ENCODE measurements at places on chromosomes 12 and 14.

DNA sequence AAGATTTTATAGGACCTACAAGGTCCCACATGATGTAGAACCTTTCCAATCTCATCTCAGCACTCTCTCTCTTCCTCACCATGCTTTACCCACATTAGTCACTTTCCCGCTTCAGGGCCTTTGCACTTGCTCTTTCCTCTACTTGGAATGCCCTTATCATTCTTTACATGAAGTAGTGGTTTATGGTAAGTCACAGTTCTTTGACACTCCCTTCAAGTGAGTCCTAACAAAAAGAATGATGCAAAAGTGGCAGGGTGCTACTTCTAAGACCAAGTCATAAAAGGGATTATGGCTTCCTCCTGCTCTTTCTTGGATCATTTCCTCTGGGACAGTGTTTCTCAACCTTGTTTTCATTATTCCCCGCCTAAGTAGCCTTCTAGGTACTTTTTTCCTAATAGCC lies 13.1 kb downstream of the TMBIM4 start:
- DNase-seq: no peak

DNA sequence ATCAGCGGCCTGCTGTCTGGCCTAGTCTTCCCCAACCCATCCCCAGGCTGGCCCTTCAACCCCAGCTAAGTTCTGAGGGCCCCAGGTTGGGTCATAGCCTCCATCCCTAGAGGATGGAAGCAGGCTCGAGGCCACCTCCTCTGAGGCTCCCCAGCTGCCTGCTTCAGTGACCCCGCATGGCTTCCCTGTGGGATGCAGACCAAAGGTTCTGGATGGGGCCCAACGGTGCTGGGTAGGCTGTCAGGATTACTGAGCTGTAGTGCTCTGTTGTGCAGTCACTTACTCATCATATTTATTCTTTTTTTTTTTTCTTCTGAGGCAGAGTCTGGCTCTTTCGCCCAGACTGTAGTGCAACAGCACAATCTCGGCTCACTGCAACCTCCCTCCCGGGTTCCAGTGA lies 92.0 kb downstream of the IRF2BPL start:
- no peak for DNase-seq

DNA sequence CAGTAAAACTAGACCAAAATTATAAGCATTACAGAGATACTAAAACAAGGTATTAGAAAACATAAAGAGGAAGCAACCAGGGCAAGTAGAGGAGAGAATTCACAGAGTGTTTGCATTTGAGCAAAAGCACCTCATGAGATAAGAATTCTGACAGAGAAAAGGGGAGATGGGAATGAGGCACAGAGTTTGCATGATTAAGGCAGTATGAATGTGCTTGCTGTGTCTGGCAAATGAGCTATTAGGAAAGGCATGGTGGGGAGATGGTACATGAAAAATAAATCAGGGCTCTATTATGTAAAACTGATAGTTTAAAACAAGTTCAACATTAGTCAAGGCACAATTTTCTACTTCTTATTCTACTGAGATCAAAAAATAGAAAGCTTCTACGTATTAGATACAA lies 23.1 kb downstream of the GARIN6 start:
- no peak for DNase-seq

GRCh38 chr12:59484575-59484974 lies 111.3 kb upstream of the SLC16A7 start:
- DNase-seq: no peak

- no peak for DNase-seq
Observed at GRCh38 chr14:99581374-99581773, 22.6 kb downstream of the CCDC85C start.

- DNase-seq: no peak
Observed at GRCh38 chr14:86193756-86194155, 663.8 kb downstream of the FLRT2 start.

DNA sequence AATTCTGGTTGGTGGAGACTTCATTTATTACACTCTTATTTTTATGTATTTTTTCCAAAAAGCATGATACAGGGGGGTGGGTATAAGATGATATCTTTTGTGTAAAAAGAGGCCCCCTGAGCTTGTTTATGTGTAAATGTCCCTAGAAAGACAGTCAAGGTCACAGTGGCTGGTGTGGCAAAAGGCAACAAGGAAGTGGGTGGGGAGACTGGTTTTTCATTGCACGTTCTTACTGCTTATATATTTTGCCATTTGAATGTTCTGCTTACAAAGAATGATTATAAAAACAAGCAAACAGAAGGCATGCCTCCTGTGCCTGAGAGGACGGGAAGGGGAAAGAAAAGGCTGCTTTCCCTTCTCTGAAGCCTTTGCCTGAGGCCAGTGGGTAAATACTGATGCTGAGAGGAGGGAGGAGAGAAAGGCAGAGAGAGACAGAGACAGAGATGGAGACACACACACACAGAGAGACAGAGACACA lies 24.1 kb upstream of the ADIPOR2 start:
- DNase-seq: no peak

GRCh38 chr14:30551460-30551859 lies 7.5 kb upstream of the G2E3 start:
- DNase-seq: no peak

GRCh38 chr12:57625261-57626032 lies 7.6 kb downstream of the B4GALNT1 start:
- DNase-seq: no peak

GRCh38 chr12:55965941-55966407 lies at the start of gene PMEL:
TSS of gene PMEL (minus strand) at chr12:55966042. CDS start at chr12:55966011, 31 bp downstream.
- no peak for DNase-seq

GRCh38 chr14:23538050-23538718 lies 13.4 kb downstream of the ZFHX2 start:
- no peak for DNase-seq

DNA sequence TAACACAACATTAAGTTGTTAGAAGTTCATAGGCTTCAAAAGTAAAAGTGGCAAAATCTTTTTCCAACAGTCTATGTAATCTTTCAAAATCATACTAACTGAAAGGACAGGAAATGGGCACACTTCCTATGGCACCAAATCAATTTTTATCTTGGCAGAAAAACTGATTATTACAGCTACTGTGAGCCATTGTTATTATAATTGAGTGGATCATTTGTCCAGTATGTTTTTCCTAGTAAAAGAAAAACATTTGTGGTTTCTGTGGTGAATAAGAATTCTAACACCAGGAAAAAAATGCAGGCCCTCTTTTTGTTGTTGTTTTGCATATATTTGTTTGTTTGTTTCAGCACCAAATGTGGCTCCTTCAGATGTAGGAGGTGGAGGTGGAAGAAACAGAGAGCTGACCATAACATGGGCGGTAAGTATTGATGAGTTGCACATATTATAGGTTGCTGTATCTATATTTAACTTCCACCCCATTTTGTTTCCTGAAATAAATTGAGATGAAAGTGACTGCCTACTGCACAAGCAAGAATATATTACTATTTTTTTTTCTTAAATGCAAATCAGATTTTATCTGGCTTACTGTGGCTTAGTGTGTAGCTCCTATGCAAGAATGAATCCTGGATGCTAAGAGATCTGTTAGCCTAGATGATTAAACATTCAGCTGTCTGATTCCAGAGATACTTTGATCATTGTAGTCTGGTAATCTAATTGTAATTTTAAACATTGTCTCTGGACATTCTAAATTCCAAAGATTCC lies 174.1 kb upstream of the PDZRN4 start:
- DNase-seq: no peak

- DNase-seq: no peak
Observed at GRCh38 chr14:34707722-34708121, 6.7 kb downstream of the CFL2 start.

DNA sequence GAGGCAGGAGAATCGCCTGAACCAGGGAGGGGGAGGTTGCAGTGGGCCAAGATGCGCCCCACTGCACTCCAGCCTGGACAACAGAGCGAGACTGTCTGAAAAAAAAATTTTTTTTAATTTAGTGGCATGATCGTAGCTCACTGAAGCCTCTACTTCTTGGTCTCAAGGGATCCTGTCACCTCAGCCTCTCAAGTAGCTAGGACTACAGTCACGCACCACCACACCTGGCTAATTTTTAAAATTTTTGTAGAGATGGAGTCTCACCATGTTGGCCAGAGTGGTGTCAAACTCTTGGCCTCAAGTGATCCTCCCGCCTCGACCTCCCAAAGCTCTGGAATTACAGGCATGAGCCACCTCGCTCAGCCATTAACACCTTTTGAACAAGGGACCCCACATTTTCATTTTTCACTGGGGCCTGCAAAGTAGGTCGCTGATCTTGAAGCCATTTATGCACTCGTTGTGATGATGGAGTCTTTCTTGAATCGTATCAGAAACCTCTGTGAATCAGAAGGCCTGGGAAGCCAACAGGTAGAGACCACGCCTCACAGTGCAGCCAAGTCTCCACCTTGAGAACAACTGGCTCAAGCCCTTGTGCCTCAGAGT lies 5.9 kb downstream of the HCAR1 start:
- DNase-seq: no peak

Measured in upper lobe of right lung (tissue), 1 donor.